ENCODE measurements at places on chromosomes 16 and 17. TPM values are rescaled to one million over a fixed set of nuclear protein-coding genes. Genes with fewer than 3 reads are reported as not detected.

The ZNF830 gene
- 5.2 TPM for total RNA-seq

The RAB34 gene
- total RNA-seq, result 403 TPM

The KRT36 gene
- not detected for total RNA-seq

The TMEM204 gene
- total RNA-seq, result 39.8 TPM

The SLC9A5 gene
- total RNA-seq, result 3.2 TPM

The GPRC5B gene
- total RNA-seq, result 11.5 TPM

The KRT25 gene
- total RNA-seq, result not detected

The SPATA22 gene
- total RNA-seq, result 0.71 TPM

The SCARF1 gene
- total RNA-seq, result 0.89 TPM

Measured in myometrial cell (primary cell).